NCI-H345 (cell line): ENCODE measurements at places on chromosomes 16 and 17.

GRCh38 chr17:17774009-17774881 lies 62.5 kb downstream of the SREBF1 start:
- DNase-seq = no peak

GRCh38 chr17:68470961-68471360 lies 13.7 kb upstream of the WIPI1 start:
- DNase-seq = no peak

DNA sequence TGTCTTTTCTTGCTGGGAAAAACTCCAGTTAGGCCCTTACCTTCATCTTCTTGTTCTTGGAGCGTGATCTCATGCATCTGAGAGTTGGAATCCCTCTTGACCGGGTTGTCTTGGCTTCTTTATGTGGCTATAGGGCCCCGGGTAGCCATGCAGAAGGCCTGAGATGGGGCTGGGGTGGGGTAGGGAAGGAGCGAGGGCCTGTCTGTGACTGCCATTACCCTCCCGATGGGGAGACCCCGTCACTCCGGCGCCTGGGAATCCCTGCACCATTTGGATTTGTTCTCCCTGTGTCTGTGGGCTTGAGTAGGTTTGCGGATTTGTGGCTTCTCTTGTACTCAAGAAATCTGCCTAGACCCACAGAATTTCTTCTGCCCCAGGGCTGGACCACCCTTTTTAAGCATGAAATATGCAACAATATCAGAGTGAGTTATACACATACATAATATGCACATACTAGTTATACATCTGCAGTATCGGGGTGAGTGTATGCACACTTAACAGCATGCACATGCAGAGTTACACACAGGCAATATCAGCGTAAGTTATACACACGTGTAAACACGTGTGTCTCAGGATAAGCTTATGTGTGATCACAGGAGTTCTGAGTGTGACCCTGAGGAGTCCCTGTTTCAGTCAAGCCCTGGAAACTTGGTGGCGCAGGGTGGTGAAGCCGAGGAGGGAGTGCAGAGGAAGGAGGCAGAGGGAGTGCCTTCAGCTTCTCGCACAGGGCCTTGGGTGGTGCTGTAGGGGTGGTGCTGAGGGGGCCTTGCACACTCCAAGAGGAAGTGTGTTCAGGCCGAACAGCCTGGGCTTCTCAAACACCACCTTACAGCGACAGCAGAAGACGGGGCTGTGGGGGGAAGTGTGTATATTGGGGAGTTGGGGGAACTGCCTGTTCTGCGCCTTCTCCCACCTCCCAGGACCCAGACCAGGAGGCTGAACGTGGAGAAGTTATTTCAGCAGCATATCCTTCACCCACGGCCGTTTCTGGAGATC lies 18.5 kb downstream of the CCDC42 start:
- no peak for DNase-seq

GRCh38 chr17:78826836-78827509 lies 13.6 kb downstream of the USP36 start:
- DNase-seq = no peak

DNA sequence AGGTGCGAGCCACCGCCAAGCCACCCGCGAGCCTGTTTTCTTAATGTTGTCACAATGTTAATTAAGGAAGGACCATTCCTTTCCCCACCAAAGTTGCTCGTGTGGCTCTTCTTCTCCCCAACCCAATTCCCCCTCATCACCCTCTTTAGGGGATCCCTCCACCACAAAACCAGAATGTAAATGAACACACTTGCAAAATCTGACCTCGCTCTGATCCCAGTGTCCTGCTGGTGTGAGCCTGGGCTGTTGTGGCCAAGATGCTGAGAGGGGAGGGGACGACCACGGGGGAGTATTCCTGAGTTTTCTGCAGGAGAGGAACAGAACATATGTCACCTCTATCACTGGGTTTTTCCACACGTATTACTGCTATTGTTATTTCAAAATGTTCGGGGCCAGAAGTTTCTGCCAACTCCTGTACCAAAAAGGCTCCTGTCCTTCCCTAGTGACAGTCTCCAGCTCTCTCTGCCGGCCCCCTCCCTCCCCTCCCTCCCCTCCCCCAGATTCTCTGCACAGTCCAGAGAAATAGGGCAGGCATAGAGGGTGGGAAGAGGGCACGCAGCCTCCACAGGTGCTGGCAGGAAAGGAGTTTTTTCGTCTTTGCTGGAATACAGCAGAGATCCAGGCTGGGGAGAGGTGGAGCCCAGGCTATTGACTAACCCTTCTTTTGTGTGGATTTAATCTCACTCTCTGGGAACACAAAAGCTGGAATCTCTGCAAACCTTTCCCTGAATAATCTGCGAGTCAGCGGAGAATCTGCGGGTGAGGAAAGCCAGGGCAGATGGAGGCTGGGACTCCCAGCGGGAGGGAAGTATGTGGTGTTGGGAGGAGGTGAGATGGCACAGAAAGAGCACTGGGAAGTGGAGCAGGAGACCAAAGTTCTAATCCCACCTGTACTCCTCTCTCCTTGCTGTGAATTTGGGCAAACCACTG lies 4.5 kb upstream of the CA4 start:
- DNase-seq = peak; percentile 10
